ENCODE measurements at places on chromosomes 1 and 21.

DNA sequence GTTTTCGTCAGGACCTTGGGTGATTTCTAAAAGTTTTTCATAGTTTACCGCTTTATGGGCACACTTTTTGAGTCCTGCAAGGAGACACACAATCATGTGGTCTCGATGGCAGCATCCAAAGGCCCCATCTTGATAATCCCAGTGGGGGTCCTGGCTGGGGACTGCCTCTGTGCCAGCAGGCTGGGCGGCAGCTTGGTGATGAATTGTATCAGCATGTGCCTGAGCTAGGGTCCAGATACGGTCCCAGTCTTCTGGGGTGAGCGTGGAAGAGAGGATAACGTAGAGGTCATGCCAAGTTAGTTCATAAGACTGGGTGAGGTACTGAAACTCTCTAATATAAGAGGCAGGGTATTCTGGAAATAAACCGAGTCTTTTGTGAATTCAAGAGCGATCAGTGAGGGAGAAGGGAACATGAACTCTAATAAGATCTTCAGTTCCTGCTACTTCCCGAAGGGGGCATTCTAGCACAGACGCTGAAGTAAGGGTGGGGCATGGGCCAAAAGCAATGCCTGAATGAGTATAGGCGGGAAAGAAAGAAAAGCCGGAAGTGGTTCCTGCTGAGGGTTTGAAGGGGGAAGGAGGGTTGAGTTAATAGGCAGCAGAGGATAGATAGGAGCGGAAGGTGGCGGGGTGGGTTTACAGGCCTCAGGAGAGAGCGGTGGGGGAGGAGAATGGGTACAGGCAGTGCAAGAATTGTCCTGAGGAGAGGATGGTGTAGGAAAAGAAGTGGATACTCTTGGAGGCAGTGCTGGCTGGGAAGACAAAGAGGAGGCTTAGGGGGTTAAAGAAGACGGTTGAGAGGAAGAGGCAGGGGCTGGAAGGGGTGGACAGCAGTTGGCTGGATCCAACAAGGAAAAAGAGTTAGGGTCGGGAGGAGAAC lies 1.6 kb downstream of the ERVH48-1 start:
- peak; percentile 86 for DNase-seq

DNA sequence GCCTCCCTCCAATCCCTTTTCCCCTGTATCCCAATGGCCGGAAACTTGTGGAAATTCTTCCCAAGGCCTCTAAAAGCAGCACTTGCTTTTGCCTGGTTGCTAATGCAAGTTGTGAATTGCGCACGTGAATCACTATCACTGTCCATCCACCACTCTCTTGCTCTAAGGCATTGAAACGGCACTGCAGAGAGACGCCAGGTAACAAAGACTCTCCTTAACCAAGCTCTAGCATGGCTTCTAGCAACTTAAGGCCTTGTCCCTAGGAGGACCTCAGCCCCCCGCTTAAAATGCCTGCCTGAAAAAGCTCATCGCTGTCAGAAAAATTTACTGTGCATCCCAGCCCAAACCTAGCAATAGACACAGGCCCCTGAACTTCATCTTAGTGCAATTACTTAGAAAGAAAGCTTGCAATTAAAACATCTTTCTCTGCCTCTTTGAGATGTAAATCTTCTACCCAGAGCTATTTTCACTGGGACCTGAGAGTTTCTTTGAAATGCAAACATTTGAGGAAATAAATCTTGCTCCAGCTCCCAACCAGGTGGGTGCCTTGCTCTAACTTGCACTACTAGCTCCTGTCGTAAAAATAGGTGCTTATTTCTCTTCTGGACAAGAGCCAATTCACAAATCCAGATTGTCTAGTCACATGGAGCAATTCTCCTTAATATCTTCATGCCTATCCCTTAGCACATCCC lies 32.9 kb upstream of the ITLN2 start:
- no peak for DNase-seq

GRCh38 chr1:31621498-31621820 lies 4.0 kb downstream of the HCRTR1 start:
- no peak for DNase-seq

GRCh38 chr21:41411449-41412089 lies 14.5 kb upstream of the MX1 start:
- peak; percentile 14 for DNase-seq

DNA sequence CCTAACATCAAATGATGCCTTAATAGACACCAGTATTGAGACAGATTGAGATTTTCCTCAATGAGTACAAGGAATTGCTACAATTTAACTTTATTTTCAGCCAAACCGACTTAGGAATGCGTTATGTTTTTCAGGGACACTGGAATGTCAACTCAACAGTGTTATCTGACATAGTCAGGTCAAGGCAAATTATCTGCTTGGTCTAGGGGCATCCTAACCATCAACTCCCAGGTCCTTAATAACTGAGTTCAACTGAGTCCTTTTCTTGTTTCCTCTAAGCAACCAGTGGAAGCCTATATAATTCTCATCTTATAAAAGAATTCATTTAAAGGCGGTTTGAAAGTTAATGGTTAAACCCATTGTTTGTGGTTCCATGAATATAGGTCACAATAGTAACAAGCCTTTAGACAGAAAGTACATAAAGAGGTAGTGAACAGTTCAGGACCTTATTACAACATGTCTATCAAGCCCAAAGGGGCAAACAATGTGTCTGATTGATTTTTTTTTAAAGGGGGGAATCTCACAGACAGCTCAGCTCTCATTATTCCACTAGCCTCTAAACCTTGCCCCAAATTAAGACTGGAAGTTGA lies 32.3 kb upstream of the NR5A2 start:
- DNase-seq, result no peak

- no peak for DNase-seq
These were observed 3.7 kb downstream of the DNAJC8 start for GRCh38 chr1:28229089-28229488.

DNA sequence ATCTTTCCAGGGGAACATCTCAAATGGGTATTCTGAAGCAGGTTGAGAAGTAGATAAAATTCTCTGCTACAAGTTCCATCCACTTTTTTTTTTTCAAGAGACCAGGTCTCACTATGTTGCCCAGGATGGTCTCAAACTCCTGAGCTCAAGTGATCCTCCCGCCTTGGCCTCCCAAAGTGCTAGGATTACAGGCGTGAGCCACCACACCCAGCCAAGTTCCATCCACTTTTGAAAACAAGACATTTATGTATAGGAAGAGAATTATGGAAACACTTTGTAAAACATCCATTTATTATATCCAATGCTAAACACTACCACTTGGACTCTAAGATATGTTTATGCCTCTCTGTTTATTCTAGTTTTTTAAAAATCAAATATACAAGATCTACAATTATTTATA lies 13.4 kb downstream of the HNRNPU start:
- DNase-seq, result no peak

DNA sequence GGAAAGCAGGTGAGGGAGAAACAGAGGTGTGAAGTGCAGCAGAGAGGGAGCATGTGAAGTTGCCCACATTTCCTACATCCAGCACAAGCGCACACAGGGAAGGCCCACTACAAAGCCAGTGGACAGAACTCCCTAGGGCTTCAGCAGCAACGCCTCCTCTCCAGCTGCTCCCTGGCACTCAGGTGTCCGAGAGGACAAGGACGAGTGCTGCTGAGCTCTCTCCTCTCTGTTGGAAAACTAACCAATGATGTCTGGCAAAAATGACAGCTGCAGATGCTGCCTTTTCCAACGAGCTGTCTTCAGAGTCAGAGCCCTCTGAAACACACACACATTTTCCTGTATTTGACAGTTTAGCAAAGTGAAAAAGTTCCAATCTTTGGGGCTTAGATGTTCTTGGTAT lies 86.8 kb downstream of the HSF2BP start:
- DNase-seq, result no peak

DNA sequence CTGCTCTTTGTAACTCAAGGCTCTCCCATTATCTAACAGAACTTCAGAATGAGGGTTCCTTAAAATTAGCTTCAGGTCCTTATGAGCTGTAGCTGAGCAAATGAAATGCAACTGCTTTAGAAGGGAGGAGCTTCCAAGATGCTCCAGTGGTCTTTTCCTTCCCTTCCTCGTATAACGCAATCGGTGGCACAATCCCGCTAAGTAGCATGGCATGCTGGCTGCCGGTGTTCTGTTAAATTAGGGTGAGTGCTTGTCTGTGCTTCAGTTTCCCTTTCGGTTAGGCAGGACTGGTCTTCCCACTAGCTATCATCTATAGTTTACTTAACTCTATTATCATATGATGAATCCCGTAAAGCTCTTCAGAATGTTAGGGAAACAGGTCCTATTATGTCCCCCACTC lies 917 bp downstream of the KIAA0040 start:
- no peak for DNase-seq

DNA sequence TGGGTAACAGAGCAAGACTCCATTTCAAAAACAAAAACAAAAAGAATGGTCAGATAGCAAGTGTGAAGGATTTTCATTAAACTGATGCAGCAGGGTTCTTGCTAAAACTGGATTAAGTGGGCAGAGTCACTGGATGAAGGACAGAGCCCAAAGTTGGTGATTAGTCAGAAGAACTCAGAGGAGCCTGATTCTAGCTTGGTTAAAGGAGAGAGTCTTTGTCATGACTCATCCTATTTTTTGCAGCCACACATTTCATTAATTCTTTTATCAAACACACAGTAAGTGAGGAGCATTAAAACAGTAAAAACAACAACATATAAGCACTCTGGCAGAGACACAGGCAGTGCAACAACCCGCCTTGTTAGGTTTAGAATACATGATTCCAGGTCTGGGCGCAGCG lies 56.0 kb upstream of the EDARADD start:
- DNase-seq, result peak; percentile 28

- no peak for DNase-seq
These were observed 38.9 kb upstream of the ERO1B start for GRCh38 chr1:236320671-236321070.

- no peak for DNase-seq
These were observed 251.4 kb downstream of the ZNF648 start for GRCh38 chr1:181809991-181810545.

- peak; percentile 69 for DNase-seq
These were observed 12.8 kb downstream of the PPFIA4 start for GRCh38 chr1:203038891-203039608.

All from fibroblast of mammary gland (primary cell).